ENCODE measurements at places on chromosomes 7 and 10.

DNA sequence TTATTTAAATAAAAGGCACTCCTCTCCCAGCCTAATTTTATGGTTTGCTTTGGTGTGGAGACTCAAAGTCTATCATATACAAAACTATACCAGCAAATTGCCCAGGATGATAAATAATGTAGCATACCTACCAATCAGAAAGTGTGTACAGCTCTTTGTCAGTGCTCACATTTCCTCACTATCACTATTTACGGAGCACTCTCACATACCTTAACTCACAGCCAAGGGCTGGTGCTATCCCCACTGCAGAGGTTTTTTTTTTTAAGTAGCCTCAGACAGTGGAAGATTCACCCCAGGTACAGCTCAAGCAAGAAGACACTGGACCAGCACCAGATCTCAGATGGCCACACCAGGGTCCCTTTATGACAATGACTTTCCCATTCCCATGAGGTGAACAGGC lies 2.5 kb downstream of the PDLIM1 start:
- no peak for DNase-seq

DNA sequence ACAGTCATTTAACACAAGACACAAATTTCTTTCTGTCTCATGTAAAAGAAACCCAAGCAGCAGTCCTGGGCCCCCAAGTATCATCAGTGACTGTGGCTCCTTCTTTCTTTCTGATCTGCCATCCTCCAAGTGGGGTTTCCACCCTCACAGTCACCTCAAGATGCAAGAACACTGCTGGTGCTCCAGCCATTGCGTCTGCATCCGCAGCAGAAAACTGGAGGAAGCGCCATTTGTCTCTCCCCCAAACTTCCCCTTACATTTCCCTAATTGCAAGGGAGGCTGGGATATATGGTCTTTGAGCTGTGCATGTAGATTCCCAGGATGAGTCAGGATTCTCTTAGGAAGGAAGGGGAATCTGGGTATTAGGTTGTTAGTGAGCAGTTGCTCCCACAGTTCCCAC lies 60.9 kb upstream of the GNA12 start:
- DNase-seq, result no peak

GRCh38 chr10:98328163-98328562 lies 60.2 kb upstream of the LOXL4 start:
- no peak for DNase-seq

- DNase-seq, result no peak
Measured at GRCh38 chr10:50461834-50462233, 161.9 kb downstream of the SGMS1 start.

All from NCI-H748 treated with DMSO at 0.1 percent for 48 hours (cell line).